ENCODE measurements at places on chromosomes 13 and 19. TPM values are rescaled to one million over a fixed set of nuclear protein-coding genes. Genes with fewer than 3 reads are reported as not detected.

MCF2L gene
- total RNA-seq: 39.1 TPM

IGSF23 gene
- total RNA-seq: 0.73 TPM

DNA sequence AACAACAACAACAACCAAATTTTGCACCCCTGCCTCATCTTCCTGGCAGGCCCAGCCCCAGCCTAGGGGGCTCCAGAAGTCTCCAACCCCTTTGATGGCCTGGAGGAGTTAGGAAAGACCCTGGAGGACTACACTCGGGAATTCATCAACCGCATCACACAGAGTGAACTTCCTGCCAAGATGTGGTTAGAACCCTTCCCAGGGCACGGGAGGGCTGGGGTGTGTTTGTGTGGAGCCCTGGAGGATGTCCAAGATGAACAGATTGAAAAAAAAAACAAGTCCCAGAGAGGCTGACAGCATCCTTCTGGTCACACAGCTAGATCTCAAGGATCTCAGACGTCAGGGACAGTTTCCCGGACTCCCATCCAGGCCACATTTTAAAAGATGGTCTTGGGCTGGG, 13.3 kb downstream of the APOC1 start:
- DNase-seq: no peak

- no peak for DNase-seq
Measured at GRCh38 chr13:111115061-111115964, at the start of gene ARHGEF7. Gene ARHGEF7, plus strand, starts transcription at chr13:111115310. Its CDS starts 217 bp downstream, at chr13:111115527.
